Fibroblast of lung (primary cell): ENCODE measurements at places on chromosomes 2 and 18. TPM values are rescaled to one million over a fixed set of nuclear protein-coding genes. Genes with fewer than 3 reads are reported as not detected.

Gene STK39
- 14.4 and 16.7 TPM in 2 replicates for total RNA-seq

Gene RAB6C
- total RNA-seq = not detected in 2 replicates

Gene PCARE
- under 0.01 TPM in 1 of 2 replicates, not detected in the other for total RNA-seq

Gene SNED1
- total RNA-seq = 39.5 and 53.2 TPM in 2 replicates

Gene DUSP2
- 0.33 and 1.0 TPM in 2 replicates for total RNA-seq

Gene NAGK
- total RNA-seq = 46.5 and 50.4 TPM in 2 replicates

Gene PROM2
- total RNA-seq = 0.26 and 0.33 TPM in 2 replicates

Gene ACOXL
- not detected in 2 replicates for total RNA-seq

Gene DNAH7
- 0.77 and 0.99 TPM in 2 replicates for total RNA-seq

Gene MGAT4A
- 0.17 and 0.26 TPM in 2 replicates for total RNA-seq

Gene ST6GAL2
- not detected in 2 replicates for total RNA-seq
